ENCODE measurements at places on chromosomes 7 and 10.

DNA sequence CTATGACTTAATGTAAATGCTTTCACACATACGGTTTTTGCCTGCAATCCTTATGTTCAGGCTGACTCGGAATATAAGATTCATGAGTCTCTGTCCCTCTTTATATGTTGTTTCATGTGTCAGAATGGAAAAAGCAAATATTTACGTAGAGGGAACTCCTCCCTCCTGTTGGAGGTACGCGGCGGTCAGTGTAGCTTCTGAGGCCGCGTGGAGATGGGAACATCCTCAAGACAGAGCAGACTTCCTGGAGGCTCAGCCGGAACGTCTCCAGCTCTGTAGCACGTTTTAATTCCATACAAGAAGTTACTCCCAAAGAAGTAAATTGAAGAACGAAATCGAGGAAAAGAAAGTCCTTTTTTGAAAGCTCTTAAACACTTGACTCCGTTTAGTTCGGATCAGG is 248.3 kb downstream of the EBF3 start:
- DNase-seq = no peak

DNA sequence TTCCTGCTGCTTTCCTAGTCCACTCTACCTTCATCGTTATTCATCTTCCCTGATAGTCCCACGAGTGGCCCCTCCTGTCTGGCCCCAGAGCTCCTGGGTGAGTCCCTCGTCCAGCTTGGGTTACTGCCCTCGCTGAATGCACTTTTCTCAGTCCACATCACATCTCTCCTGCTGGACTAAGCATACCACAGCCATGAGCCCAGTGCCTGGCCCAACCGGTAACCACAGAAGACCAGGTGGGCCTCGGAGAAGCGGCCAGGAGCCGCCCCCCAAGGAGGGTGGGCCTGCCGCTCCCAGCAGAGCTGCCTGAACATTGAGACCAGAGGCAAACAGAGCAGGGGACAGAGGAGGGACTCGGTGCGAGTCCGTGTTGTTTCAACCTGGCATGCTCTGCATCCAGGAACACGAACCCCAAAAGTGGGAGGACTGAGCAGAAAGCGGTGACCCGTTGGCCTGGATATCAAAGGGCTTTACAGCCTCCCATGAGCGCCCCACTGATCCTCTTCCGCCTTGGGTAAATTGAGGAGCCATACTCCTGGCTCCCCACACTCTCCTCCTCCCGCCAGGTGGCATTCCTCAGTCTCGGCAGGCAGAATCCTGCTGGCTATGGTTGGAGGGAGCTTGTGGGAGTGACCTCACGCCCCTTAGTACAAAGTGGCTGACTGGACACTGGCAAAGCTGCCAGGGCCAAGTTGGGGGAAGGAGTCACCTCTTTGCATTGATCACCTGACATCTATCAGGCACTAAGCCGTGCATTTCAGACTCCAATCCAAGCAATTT is 13.3 kb downstream of the TMEM72 start:
- DNase-seq = no peak

DNA sequence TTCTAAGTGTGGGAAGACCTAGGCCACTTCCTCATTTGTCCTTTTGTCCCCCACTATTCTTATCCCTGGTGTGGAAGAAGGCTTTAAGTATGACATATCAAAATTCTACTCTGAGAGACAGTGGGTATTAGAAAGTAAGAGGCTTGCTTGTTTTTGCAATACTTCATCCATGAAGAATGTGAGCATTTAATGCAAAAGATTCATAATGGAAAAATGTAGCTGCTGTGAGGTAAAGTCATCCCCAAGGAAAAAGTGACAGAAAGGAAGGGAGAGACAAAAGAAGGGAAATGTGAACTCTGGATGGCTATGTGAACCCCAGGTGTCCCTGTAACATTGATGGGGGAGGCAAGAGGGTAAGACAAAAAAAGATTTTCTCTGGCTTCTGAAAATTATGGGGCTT is 607.5 kb downstream of the SORCS1 start:
- no peak for DNase-seq

DNA sequence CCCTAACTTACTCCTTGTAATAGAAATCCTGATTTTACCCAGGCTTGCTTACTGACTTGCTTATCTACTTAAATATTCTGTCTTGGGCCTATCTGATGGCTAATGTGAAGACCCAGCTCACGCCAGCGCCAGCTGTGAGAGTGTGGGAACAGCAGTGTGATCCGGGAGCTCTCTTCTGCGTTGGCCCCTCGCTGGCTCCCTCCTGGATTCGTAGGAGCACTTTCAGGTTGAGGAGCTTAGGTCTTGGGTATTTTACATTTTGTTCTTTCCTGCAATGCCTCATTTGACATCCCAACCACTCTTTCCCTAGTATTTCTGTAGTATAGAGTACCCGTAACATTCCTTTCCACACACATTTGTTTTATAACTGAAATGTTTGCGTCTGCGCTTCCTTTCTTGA is 51.7 kb downstream of the CREM start:
- DNase-seq = no peak

- DNase-seq = no peak
Measured at GRCh38 chr10:13634207-13634606, 47.4 kb downstream of the PRPF18 start.

GRCh38 chr7:129017264-129017663 is 37.6 kb downstream of the TNPO3 start:
- no peak for DNase-seq

- no peak for DNase-seq
Measured at GRCh38 chr10:131723297-131724168, 177.3 kb upstream of the PPP2R2D start.

DNA sequence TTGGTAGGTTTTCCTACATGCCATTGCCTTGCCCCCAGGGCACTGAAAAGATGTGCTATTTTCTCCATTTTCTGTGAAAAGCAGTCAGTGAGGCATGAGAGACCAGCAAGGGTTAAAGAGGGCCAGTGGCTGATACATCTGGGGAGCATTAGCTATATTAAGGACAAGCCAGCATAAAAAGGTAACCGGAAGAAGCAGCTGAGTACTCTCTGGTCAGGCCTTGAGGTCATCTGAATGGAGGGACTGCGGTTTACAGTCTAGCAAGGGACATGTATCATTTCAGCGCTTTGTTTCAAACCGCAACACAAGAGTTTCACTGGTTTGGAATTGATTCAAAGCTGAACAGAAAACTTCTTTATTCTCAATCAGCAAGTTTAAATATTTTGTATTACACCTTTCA is 120.4 kb downstream of the EPDR1 start:
- DNase-seq = no peak

DNA sequence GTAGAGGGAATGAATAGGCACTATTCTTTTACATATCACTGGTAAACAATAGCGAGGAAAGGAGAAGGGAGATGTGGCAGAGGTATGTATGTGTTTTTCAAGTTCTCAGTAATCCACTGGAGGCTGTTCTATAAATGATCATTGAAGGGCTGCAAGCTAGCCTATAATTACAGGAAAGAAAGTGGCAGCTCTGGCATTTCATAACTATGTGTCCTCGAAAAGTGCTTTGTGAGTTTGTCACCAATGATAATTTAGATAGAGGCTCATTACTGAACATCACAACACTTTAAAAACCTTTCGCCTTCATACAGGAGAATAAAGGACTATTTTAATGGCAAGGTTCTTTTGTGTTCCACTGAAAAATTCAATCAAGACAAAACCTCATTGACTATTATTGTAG is 235.1 kb downstream of the FOXP2 start:
- no peak for DNase-seq

DNA sequence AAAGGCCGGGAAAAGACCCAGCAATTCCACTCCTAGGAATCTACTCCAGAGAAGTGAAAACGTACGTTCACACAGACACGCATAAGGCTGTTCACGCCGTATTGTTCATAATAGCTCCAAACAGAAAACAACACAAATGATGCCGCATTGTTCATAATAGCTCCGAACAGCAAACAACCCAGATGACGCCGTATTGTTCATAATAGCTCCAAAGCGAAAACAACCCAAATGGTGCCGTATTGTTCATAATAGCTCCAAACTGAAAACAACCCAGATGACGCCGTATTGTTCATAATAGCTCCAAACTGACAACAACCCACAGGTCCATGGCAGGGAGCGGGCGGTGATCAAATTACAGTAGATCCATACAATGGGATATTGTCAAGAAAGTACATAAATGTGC is 85.2 kb upstream of the DNAAF5 start:
- no peak for DNase-seq

DNA sequence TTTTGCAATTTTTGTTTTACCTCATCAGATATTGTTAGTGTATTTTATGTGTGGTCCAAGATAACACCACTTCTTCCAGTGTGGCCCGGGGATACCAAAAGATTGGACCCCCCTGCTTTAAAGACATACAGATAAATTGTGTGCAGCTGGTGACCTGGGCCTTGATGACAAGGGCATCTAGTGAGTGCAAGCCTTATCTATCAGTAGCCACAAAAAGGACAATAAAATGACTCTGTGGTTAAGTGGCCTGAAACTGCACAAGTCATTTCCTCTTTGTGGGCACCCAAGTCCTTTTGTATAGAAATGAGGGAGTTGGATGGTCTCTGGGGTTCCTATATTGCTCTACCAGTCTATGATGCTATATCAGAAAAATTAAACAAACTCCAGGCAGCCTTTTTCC is 98.1 kb downstream of the PARD3 start:
- no peak for DNase-seq

GRCh38 chr7:14836571-14837189 is 65.9 kb downstream of the DGKB start:
- no peak for DNase-seq

GRCh38 chr10:31656851-31657433 is 271.7 kb downstream of the ARHGAP12 start:
- no peak for DNase-seq

- DNase-seq = no peak
Measured at GRCh38 chr7:44288381-44288685, 37.1 kb downstream of the CAMK2B start.

GRCh38 chr10:61921143-61921542 is 19.6 kb downstream of the ARID5B start:
- no peak for DNase-seq

DNA sequence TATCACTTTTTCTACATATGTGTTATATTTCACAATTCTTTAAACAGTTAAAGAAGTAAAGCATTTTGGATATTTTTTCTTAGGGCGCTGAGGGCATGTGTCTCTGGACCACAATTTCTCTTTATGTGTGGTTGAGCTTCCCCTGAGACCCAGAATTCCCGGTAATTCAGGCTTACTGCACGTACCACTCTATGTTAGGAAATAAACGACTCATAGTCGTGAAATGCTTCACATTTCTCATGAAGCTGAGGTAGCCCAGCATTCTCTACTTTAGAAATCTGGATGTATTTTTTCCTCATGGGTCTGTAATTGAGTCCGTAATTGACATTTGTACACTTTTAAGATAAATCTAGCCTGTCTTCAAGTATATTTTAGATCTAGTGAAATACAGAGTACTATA is 170.6 kb downstream of the FZD1 start:
- no peak for DNase-seq

GRCh38 chr7:95334447-95334846 is 10.1 kb upstream of the PON1 start:
- no peak for DNase-seq

- DNase-seq = no peak
Measured at GRCh38 chr10:131636841-131637724, 263.7 kb upstream of the PPP2R2D start.

DNA sequence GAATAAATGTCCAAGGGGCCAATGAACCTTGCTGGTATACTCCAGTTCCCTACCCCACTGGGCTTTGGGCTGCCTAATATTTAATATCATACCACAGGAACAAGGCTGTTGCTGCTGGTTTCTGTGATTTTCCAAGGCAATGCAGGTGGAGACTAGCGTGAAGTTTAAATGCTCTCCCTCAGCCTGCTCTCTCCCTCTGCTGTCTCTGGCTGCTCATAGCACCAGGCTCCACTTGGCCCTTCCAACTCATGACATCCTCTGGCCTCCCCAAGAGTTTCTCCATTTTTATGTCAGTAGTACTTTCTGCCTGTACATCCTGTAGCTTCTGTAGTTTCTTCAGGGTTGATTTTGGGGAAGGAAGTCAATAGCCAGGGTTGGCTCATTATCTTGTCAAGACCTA is 103.5 kb downstream of the LHFPL3 start:
- no peak for DNase-seq

DNA sequence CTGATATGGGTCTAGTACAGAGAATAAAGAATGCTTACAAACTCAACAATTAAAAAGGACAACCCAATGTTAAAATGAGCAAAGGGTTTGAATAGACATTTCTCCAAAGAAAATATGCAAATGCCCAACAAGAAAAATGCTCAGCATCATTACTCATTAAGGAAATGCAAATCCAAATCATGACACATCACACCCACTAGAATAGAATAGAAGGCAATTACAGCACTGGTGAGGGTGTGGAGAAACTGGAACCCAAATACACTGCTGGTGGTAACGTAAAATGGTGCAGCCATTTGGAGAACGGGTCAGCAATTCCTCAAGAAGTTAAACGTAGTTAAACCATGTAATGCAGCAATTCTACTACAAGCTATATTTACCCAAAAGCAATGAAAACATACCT is 53.8 kb downstream of the KDM7A start:
- DNase-seq = no peak

- no peak for DNase-seq
Measured at GRCh38 chr7:144517749-144518148, 114.3 kb upstream of the NOBOX start.

DNA sequence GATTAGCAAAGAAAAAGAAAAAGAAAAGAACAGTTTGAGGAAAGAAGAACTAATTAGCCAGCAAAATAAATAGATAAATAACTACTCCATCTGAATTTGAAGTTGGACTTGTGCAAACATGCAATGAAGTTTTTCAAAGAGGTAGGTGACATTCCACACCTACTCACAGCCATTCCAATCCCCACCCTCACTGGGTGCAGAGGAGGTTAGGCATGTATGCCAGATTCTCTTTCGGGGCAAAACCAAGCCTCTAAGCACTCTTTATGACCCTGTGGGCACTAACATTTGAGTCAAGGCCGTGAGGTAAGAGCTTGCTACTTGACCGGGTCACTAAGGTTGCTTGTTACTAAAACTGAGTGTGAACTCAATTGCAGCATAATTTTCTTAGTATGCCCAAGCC is 108.4 kb upstream of the SEMA3A start:
- DNase-seq = no peak

DNA sequence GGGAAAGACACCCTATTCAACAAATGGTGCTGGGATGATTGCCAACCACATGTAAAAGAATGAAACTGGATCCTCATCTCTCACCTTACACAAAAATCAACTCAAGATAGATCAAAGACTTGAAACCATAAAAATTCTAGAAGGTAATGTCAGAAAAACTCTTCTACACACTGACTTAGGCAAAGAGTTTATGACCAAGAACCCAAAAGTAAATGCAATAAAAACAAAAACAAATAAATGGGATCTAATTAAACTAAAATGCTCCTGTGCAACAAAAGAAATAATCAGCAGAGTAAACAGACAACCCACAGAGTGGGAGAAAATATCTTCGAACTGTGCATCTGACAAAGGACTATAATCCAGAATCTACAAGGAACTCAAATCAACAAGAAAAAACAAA is 504.2 kb upstream of the MBL2 start:
- no peak for DNase-seq

GRCh38 chr7:71712653-71713180 is 580.8 kb downstream of the GALNT17 start:
- DNase-seq = no peak
